ENCODE measurements at places on chromosomes 5 and 9. TPM values are rescaled to one million over a fixed set of nuclear protein-coding genes. Genes with fewer than 3 reads are reported as not detected.

DNA sequence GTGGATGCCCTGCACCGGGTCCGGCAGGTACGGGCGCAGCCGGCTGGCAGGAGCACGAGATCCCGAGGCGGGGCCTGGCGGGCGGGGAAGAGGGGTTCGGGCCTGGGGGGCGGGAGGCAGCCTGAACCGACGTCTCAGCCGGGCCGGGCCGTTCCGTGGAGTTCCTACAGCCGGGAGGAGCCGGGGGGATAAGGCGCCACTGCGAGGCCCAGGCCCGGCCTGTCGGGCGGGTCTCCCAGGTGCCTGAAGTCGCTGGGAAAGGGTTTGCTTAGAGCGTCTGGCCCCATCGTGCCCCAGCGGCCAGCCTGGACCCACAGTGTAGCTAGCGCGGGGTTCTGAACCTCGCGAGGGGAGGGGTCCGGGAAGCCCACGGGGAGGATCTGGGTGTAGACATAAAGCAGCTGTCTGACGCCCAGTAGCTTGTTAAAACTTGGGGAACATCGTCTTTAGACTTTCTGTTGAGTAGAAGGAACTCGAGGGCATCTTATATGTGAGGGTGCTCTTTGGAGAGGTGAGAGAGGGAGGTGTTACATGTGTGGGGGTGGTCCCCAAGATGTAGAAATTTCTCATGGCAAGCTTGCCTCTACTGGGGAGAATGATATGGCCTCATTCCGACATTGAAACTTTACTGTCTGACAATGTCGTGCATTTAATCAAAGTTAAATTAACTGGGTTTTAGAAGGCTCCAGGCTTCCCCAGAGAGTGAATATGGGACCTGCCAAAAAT is 524 bp downstream of the FUBP3 start:
- DNase-seq, result no peak

GRCh38 chr5:111422245-111422644 is 90.1 kb downstream of the STARD4 start:
- no peak for DNase-seq

DNA sequence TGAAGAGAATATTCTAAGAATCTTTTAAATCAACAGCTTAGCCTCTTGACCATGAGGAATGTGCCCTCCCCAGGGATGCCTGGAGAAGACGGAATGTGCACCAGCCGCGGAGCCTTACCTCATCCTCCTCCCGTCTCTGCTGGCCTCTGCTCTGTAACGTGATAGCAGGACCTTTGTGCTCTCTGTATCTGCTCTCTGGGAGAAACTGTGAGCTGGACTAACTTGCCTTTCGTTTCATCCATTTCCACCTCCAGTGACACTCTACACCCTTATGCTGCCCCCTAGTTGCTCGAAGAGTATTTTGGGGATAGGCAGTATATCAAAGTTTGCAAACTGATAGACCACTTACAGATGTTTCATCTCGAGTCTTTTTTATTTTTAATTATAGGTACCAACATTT is 141.4 kb downstream of the NPR3 start:
- DNase-seq, result peak; percentile 91

GRCh38 chr9:8845376-8845775 is 1045.8 kb upstream of the DMAC1 start:
- DNase-seq, result no peak

The FYB1 gene
- 10.5 TPM for total RNA-seq

The FBN2 gene
- 0.08 TPM for total RNA-seq

The IL13 gene
- not detected for total RNA-seq

All from PC-9 (cell line).